Uterus (tissue), 4 donors: ENCODE measurements at places on chromosomes 6 and 20.
A peak's percentile ranks its signal among the peaks of the same experiment; 100 is the strongest.

DNA sequence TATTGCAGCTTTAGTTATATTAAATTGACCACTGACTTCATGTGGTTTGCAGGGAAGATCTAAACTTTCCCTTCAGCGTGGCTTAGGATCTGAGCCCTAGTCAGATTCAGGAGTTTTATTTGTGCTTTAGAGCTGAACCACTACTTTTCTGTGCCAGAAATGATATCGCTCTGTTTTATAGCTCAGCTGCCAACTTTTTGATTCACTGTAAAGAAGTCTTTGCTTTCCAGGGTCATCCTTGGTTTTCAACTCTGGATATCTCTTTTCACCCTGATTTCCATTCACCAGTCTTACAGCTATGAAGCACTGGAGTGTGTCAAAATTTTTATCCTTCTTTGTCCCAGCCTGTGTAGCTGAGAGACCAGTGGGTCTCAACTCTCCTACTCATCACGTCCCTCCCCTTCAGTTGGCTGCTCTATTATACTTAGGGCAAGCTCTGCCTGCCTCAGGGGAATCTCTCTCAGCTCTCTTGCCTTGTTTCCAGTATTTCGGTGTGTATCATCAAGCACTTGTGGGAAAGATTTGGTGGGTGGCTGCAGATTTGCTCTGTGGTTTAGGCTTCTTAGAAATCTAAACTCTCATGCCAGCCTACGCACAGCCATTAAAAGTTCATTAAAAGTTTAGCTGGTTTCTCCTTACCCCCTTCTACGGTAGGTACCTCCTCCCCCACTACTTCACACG is 425.5 kb downstream of the TENT5A start:
- no peak for DNase-seq

DNA sequence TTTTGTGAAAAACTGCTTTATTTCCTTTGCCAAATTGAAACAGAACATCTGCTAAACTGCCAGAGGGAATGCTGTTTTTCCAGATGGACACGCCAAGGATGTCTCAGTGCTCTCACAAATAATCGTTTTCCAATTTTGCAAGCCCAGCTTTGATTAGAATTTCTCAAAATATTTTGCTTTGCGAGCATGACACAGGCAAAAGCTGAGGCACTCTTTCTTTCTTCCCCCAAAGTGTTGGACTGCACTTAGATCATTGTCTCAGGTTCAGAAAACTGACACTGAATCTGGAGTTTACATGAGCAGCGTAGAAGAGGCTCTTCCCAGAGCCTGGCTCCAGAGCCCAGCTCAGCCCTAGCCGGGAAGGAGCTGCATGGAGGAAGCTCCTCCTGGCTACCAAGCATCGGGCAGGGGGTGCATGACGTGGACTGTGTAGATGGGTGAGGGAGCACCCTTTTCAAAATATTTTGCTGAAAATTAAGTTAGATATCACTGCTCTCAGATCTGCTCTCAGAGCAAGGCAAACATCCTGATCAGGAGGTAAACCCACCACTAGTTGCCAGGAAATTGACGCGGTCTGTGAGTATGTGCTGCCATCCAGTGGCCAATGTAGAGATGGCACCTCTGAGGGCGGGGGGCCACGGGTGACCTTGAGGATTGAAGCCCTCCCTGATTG is 107.5 kb downstream of the SLC22A3 start:
- DNase-seq, result peak; percentile 79

DNA sequence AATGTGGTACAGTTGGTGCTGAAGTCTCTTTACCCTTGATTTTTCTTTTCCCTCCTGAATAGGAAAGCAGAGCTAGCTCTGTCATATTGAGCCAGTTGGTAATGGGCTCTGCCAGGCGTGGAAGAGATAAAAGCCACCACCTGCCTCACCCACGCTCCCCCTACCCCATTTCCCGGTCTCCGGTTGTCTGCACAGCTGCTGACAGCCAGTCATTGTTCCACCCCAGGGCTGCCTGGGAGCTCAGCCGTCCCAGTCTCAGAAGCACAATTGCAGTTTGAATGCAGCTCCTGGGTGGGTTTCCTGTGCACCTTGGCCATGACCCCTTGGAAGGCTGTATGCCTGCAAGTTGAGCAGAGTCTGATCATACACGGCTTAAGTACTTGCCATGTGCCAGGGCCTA is 675.2 kb upstream of the FLRT3 start:
- DNase-seq, result no peak

DNA sequence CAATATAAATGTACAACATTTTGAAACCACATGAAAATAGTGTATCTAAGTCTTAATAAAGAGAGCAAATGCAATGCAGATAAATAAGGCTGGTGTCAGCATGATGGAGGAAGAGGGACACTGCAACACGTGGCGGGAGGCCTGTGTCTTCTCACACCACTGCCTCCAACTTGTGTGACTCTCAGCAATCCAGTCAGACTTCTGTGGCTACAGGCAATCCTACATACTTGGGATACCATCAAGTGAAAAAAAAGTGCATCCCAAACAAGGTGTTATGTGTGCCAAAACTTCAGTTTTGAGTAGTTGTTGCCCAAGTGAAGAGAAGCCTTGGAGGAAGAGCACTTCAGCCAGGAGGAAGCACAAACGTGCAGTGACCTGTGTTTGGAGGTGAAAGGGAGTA is 68.6 kb downstream of the PKIB start:
- DNase-seq, result no peak

GRCh38 chr6:51182827-51183226 is 364.2 kb downstream of the TFAP2B start:
- no peak for DNase-seq

- no peak for DNase-seq
These were observed 167.0 kb downstream of the ERMARD start for GRCh38 chr6:169918239-169918953.

GRCh38 chr6:72061286-72061685 is 174.9 kb downstream of the RIMS1 start:
- no peak for DNase-seq

DNA sequence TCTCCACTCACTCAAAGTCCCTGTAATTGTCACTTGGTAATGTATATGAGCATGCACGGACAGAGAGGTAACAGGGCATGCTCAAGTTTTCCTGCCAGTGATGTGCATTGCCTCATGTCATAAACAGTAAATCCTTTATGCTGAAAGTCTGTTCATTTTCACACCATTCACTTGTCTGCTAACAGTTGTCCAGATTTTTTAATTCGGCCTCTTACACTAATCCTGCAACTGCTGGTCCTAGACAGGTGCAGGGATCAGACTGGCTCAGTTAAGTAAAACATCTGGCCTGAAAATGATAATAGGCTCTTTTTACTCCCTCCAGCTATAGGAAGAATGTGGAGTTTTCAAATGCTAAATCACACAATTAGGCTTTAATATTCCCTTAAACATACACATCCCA is 185.4 kb upstream of the VGLL2 start:
- no peak for DNase-seq

GRCh38 chr20:2264118-2264517 is 31.7 kb upstream of the TGM3 start:
- DNase-seq, result no peak

GRCh38 chr6:116133453-116133852 is 7.5 kb upstream of the COL10A1 start:
- no peak for DNase-seq

DNA sequence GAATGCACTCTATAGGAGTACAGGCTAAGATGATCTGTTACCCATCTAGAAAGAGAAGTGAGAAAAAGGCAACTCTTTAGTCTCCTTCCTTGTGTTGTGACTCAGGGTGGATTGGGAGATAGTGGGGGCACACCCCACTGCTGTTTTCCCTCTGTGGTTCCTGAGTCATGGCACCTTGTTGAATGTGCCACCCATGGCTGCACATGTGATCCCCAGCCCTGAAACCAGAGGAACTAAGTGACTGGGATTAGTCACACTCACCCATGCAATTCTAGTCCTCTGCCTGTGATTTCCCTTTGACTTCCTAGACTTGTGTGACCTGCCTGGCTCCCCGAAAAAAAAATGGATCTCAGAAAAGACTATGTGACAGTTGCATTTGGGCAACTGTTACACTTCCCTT is 48.6 kb upstream of the HTR1B start:
- DNase-seq, result no peak

- DNase-seq, result no peak
These were observed 6.1 kb downstream of the SLC32A1 start for GRCh38 chr20:38730167-38730988.

DNA sequence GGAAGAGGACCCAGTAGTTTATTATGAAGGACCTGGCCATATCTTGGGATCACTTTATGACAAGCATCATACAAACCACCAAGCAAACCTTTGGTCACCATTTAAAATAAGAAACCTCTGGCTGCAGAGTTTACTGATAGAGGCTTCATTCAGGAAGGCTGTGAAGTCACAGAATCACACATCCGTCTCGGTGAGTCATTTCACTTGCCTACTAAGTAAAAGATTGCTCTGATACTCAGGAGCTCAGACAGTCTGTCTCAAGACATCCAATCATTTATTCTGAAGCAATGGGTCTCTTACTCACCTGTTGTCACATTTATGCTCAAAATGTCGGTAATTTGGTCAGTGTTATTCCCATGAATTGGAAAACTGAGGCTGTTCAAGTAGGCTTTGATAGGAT is 33.7 kb downstream of the ADGRF5 start:
- DNase-seq, result no peak

- no peak for DNase-seq
These were observed 46.8 kb downstream of the MAP7 start for GRCh38 chr6:136503303-136504029.

GRCh38 chr20:56683077-56683865 is 54.2 kb downstream of the TFAP2C start:
- no peak for DNase-seq

- DNase-seq, result no peak
These were observed 28.9 kb upstream of the BHLHE23 start for GRCh38 chr20:63035603-63036185.

DNA sequence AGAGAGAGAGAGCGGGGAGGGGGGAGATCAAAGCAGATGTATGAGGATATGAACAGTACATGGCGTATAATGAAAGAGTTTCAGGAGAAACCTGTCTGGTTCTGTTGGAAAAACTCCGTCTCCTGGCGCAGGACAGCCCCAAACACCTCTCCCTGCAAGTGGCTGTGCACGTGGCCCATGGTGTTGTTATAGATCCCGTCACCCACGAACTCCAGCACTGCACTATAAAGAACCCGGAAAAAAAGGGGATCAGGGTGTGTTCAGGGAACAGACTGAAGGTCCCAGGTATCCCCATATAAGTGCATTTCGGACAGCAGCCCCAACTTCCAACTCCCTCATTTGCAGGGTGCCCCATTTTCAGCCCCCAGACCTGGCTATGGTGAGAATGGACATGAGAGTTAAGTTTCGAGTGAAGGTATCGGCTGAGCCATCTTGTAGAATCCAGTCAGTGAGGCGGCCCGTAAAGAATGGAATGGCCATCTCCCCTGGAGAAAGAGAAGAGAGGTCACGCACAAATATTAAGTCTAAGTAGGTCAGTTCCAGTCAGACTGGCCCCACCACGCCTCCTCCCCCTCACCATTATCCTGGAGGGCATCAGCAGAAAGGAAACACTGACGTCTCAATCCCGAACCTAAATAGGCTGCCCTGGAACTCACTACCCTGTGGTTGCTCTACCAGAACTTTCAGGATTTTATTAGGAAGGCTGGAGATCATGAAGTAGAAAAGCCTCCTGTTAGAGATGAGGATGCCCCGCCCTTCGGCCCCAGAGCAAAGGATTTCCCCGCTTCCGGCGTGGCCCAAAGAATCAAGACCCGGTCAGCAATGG is 1.3 kb downstream of the TAP1 start:
- peak; percentile 55 for DNase-seq

DNA sequence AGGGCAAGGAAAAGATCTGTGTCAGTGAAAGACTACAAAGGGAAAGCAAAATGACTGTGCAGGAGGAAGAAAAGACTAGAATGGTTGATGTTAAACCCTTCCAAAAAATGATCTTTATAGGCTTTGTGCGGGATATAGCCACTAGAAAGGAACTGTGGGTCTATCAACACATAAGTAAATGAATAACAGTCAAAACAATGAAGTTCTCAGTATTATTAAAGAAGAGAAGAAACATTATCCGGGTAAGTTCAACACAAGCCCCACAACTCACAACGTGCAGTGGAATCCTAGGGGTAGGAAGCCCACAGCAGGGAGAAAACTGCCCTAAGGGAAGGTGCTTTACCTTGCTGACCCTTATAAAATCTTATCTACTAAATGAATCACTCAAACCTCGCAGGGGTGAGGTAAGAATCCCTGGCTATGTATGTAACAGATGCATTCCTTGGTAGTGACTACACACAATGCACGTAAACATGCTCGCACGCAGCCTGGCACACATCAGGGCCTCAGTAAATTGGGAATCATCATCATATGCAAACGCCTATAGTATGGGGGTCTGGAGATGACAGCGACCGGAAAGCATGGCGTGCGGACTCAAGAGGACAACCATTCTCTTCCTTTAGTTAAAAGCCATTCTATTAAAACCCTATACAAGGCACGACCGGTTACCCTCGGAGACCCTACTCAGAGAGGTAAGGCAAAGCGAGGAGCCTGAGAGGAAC is 11.3 kb downstream of the TFAP2A start:
- no peak for DNase-seq
